ENCODE measurements at places on chromosomes 7 and 10.

- DNase-seq: no peak
Observed at GRCh38 chr10:30591249-30591670, 38.3 kb downstream of the LYZL2 start.

- DNase-seq: no peak
Observed at GRCh38 chr10:51399840-51400239, 299.6 kb downstream of the CSTF2T start.

- DNase-seq: no peak
Observed at GRCh38 chr7:111682588-111683340, 120.5 kb upstream of the IMMP2L start.

DNA sequence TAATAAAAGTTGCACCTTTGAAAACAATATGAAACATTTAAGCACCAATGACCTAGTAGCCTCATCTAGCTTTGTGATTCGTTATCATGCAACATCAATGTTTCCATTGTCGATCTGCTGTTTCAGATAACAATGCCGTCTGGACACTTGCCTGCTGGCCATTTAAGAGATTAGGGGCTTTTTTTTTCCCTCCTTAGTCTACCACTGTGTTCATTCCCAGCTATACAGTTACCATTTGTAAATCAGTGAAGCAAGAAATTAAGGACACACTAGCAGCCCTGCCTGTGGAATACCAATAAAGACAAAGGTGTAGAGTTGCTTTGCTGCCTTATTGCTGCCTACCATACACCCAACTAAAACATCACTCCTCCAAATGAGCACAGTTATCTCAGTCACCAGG lies 37.6 kb upstream of the MYO3A start:
- DNase-seq: no peak

DNA sequence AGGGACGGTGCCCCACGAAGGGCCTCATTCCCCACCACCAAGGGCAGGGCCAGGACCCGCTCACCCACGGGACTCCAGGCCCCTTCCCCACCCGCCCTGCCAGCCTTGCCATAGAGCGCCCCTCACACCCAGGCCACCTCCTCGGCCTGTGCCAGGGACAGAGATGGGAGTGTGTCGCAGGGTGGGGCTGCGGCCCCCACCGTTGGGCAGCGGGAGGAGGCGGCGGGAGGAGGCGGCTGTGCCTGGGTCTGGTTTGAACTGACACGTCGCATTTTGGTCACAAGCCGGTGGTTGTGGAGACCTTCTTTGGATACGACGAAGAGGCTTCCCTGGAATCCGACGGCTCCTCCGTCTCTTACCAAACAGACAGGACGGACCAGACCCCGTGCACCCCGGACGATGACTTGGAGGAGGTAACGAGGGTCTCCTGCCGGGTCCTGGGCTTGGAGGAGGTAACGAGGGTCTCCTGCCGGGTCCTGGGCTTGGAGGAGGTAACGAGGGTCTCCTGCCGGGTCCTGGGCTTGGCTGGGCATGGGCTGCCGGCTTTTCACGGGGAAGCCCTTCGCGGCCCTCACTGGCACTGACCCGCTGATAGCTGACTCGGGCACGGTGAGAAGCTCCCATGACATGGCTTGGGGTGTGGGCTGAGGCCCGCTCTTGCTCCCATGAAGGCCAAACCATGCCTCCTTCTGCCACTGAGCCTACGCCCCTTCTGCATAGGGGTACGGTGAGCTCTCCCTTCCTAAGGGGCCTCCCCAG lies 46.4 kb upstream of the DPYSL4 start:
- no peak for DNase-seq

- DNase-seq: no peak
Observed at GRCh38 chr10:18879284-18879683, 169.3 kb upstream of the MALRD1 start.

- no peak for DNase-seq
Observed at GRCh38 chr10:14332903-14333302, 2.2 kb upstream of the FRMD4A start.

GRCh38 chr10:7315906-7316305 lies 94.9 kb downstream of the SFMBT2 start:
- no peak for DNase-seq

GRCh38 chr10:125514206-125515162 lies 168.5 kb downstream of the TEX36 start:
- DNase-seq: no peak

DNA sequence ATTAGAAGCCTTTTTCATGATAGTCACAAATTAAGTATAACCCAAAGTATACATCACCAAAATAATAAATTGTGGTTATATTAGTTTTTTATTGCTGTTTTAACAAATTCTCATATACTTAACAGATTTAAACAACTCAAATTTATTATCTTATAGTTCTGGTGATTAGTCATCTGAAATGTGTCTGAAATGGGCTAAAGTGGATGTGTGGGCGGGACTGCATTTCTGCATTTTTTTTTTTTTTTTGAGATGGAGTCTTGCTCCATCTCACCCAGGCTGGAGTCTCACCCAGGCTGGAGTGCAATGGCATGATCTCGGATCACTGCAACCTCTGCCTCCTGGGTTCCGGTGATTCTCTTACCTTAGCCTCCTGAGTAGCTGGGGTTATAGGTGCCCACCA lies 891.5 kb upstream of the CELF2 start:
- DNase-seq: no peak

DNA sequence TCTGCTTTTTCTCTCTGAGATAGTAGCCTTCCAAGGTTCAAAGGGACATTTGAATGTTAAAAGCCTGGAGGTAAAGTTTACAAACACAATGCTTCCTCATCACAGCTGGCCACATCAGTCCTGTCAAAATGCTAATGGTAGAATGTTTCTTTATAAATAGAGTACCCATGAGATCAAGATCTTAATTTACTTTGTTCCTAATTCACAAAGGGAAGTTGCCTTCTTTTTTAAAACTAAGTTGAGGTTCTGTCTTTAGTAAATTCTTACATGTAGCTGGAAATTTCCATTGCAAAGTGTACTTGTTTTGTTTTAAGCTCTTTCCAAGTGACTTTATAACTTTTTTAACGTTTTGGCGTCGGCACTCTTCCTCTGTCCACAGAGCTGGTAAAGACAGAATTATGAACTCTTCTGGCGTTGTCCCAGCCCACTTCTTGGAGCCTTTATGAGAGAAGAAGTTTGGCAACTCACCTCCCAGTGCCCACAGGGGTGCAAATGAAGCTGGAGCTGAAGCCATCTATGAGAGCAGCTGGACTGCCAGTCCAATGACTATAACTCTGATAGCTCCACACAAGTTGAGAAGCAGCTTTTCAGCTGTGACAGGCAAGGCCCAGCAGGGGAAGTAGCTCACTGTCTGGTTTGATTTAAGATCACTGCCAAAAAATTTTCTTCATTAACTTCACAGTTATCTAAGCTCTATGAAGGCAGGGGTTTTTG lies 23.3 kb downstream of the FZD1 start:
- no peak for DNase-seq

- DNase-seq: no peak
Observed at GRCh38 chr10:62899311-62899710, 83.1 kb upstream of the EGR2 start.

- DNase-seq: no peak
Observed at GRCh38 chr7:74355091-74355490, 65.9 kb downstream of the CLIP2 start.

- no peak for DNase-seq
Observed at GRCh38 chr10:79079490-79080355, 11.0 kb downstream of the ZMIZ1 start.

DNA sequence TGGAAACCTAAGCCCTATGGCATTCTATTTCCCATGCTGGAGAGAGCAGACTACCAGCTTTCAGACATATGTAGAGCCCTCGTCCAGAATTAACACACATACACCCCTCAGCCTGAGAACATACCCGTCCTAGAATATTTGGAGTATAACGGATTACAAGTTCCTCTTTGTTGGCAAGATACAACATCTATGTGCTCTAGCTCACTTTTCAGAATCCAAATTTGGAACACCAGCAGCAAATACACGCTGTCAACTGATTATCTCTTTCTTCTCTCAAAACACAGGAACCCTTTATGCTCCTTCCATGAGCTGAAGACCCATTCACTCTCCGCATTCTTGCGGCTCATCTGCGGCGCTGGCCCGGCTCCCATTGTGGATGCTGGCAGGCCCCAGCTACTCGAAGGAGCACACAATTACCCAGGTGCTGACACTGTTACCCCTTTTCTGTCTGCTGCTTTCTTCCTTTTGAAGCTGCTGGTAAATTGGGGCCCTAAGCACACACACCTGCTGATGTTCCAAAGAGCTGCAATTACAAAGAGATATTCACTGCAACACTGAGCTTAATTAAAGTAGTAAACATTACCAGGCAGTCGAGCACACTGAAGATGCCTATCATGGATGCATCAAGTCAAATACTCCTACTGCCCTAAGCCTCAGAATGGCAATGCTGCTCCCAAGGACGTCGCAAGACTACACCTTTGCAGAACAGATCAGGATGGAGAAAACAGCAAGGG lies 70.0 kb downstream of the VOPP1 start:
- no peak for DNase-seq

- DNase-seq: no peak
Observed at GRCh38 chr10:127904311-127905000, 2.4 kb upstream of the PTPRE start.

GRCh38 chr10:123132576-123133477 lies 2.9 kb upstream of the HMX3 start:
- no peak for DNase-seq

- no peak for DNase-seq
Observed at GRCh38 chr10:89346405-89347254, 18.8 kb downstream of the IFIT3 start.

DNA sequence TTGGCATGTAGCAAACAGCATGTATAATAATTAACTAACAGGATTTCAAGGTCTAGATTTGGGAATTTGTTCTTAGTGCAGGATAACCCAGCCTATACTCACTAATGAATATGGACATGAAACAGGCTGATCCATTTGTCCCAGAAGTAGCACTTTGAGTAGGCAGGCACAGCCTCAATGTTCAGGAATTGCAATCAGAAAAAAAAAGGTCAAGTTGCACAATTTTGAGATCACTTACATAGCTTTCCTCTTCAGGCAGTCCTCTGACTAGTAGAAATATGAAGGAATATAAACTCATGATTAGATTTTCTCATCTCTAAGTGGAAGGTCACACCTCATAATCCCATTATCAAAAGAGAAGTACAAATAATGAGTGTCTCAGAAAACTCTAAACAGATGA lies 921.4 kb upstream of the CELF2 start:
- DNase-seq: no peak
